Ammon's horn (tissue), 1 donor: ENCODE measurements at places on chromosomes 16 and 17.

GRCh38 chr17:80839511-80839941, 152.1 kb upstream of the CHMP6 start:
- peak; percentile 35 for DNase-seq

GRCh38 chr17:230395-230770, 48.9 kb upstream of the DOC2B start:
- DNase-seq = no peak

DNA sequence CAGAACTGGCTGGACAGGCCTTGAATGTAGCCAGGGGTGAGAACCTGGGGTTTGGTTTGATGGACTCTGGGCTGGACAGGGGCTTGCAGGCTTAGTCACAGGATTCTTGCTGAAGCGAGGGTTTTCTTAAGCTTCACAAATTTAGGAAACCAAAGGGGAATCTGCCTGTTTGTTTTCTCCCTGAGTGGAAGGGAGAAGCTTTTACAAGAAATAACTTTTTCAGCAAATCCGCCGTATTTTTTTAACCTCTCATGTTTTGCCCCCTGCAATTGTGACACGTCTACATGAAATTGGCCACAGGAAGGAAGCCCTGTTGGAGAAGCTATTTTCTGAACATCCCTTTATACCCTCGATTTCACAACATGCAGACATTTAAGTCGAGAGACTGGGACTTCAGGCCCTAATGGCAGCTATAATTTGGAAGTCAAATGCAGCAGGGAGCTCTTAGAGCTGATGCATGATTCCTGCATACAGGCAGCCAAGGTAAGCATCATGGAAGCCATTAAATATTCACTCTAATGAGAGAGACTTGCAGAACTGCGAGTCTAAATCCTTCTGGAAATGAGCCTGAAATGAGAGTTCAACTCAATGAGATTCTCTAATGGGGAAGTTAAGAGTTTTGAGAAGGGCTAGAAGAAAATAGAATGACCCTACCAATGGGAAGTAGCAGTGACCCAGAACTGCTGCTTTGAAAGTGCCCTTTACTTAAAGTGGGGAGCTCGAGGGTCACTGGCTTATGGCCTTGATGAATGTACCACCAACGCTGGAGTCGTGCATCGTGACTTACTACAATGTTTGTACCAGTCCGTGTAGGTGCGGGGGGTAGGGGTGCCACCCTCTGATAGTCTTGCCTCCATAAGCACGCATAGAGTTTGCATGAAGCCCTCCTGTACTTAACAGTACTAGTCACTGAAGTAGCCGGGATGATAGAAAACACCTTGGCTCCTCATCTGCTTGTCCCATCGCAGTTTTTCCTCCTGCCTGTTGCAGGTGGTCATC, 45.1 kb upstream of the IRF8 start:
- peak; percentile 55 for DNase-seq

- no peak for DNase-seq
Observed at GRCh38 chr16:10121897-10122425, 60.3 kb downstream of the GRIN2A start.

- DNase-seq = no peak
Observed at GRCh38 chr17:55263569-55264277, 1.0 kb upstream of the HLF start.

GRCh38 chr17:3682033-3682432, 13.4 kb downstream of the EMC6 start:
- DNase-seq = no peak

DNA sequence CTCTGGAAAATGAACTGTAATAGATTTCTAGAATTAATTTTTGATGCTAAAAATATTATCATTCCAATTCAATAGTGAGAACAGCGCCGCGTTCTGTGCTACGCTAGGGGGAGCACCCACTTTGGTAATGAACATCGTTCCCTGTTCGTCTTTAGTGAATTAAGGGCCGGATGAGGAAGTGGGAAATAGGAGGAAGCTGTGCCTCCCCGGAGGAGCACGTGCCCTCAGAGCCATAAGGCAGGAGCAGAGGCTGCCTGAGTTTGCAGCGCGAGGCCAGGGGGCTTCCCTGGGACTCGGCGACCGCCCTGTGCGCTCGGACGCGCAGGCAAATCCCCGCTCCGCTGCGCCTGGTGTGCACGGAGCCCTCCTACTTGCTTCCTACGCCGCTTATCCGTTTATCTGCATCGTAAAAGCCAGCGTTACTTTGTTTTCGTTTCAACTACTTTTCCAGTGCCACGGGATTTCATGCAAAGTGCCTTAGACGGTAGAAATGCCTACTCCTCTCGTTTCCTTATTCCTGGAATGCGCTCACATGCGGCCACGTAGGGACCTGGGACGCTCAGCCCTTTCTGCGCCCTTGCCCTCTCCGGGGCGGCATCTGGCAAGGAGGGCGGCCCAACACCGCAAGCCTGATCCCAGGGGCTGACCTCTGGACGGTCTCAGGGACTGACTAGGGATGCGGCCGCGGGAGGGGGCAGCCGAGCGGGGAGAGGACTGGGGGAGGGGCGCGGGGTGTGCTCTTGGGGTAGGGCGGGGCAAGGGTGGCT, 76.4 kb downstream of the KCNJ12 start:
- peak; percentile 89 for DNase-seq

DNA sequence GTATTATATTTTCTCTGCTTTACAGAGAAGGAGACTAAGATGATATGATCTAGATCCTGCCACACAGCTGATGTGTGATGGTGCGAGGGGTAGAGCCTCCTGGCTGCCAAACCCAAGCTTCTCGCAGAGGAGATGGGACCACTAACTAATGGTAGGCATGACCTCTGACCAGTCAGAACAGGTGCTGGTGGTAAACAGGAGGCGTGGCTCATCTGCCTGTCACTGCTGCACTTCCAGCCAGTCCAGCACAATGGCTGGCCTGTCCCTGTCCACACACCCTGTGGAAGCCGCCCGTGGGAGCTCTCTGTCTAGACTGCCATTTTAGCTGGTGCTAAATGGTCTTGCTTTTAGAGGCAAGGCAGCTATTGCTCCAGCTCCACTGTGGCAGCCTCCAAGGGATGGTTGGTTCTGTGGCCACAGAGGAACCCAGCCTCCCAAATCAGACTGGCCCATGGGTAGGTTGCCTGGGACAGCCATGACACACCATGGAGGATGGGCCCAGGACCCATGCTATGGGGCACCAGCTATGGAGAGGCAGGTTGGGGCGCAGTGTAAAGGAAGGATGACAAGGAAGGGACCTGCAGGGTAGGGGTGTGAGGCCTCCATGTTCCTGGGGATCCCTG, 86.7 kb downstream of the KSR1 start:
- DNase-seq = no peak

- DNase-seq = no peak
Observed at GRCh38 chr17:34201225-34201624, 53.9 kb upstream of the CCL2 start.

DNA sequence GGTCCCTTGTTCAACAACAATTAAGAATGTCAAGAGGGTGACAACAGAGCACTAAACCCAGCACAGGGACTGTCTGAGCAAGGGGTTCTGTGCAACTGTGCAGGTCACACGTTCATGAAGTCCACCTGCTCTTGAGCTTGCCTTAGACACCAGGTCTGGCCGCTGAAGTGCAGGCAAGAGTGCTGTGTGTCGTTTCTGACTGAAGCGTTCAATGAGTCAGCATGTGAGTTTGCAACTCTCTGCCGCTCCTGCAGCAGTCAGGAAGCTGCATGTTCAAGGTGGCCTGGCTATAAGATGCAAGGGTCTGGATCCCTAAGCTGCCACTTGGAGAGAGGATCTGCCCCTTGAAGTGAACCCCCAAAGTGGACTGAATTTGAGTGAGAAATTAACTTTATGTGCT, 332.7 kb upstream of the HSBP1 start:
- no peak for DNase-seq
